ENCODE measurements at places on chromosomes 4 and X. TPM values are rescaled to one million over a fixed set of nuclear protein-coding genes. Genes with fewer than 3 reads are reported as not detected.

BEX1 gene
- total RNA-seq, result not detected

DNA sequence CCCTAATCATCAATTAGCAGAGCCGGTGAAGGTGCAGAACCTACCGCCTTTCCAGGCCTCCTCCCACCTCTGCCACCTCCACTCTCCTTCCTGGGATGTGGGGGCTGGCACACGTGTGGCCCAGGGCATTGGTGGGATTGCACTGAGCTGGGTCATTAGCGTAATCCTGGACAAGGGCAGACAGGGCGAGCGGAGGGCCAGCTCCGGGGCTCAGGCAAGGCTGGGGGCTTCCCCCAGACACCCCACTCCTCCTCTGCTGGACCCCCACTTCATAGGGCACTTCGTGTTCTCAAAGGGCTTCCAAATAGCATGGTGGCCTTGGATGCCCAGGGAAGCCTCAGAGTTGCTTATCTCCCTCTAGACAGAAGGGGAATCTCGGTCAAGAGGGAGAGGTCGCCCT, 3.3 kb upstream of the OPN1LW start:
- no peak for DNase-seq

DNA sequence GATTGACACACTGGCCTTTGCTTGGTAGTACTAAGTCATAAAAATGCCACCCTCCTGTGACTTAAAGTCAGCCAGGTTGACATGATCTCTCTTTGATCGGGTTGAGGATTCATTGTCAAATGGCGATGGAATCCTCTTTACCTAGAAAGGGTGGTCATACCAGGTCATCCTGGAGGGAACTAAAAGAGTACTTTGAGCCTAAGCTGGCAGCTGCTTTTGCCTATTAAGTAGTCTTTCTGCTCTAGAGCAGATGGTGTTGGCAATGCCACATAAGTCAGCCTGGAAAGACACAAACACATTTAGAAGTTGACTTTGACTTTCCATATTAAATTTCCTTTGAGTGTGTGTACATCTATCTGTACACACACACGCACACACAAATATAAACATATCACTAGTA, 39.2 kb upstream of the C4orf54 start:
- no peak for DNase-seq

DNA sequence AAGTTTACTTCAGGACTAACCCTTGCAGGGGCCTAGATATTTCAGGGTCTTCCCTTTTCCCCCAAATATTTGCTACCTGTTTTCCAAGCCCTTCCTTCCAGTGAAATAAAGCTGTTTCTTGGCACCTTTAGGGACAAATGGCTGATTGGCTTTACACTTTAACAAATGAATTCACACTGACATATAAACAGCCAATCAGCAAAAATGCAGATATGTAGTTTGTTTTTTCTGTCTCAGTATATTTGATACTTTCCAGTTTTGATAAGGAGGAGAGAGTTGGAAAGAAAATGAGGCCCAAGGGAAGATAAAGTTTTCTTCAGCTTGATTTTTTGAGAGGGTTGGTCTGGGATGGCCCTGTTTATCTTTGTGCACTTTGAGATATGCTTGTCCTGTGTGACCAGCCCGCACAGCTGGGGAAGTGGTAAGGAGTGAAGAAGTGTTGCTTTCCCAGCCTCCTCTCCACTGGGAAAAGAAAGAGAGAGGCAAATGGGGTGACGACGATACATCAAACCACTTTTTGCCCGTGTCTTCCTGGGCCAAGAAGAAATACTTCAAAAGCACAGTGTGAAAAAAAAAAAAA, 67.5 kb downstream of the MGST2 start:
- no peak for DNase-seq

DNA sequence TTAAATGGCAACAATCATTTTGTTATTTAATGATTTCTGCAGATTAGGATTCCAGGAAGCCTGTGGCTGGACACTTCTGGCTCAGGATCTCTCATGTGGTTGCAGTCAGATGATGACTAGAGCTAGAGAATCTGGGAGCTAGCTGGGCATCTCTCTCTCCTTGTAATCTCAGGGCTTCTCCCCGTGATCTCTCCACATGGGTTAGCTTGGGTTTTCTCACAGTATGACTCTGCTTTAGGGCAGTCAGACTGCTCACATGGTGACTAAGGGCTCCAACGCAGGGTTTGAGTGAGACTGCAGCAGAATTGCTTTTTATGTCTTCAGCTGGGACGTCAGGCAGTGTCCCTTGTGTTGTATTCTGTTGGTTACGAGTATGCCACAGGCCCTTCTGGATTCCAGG, 361.4 kb downstream of the CBLL2 start:
- DNase-seq, result peak; percentile 79

DNA sequence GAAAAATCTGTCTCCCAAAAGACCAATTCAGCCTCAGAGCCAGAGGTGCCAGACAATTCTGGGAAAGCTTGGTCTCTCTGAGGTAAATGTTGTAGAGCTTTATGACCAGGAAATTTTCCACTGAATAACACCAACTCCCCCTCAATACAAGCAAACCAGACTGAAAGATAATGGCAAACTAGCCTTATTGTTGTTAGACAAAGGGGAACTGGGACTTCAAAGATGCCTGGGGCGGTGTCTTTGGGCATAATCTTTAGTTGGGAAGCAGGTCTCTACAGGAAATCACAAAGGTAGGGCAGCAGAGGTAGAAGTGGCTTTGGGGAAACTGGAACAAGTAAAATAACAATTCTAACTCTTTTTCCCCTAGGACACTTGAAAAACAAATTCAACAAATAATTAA, 12.0 kb downstream of the COL4A6 start:
- DNase-seq, result no peak

DNA sequence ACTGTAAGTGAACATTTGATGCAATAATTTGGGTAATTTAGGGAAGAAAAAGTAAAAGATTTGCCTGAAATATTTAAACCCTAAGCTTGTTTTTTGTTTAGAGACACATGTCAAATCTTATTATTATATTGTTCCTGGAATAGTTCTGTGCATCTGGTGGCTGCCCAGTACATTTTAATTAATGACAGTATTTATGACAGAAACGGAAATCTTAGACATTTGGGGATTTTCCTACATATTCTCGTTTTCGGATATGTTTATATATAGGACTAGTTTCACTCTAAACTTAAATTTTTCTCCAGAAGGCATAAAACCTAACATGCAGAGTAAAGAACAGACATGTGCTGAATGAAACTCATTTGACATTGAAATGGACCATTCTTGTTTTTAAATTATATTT, 125.6 kb upstream of the PAQR3 start:
- no peak for DNase-seq

BST1 gene
- 2.4 TPM for total RNA-seq

Measured in HFFc6 (cell line).